A549 treated with Hydrocortisone at 1 μM for 4 hours (cell line): ENCODE measurements at places on chromosomes 16 and 17. TPM values are rescaled to one million over a fixed set of nuclear protein-coding genes. Genes with fewer than 3 reads are reported as not detected.

The DHRS13 gene
- 5.6 to 6.9 TPM (median 6.5 TPM) in 5 replicates for total RNA-seq

The C17orf78 gene
- not detected in 5 replicates for total RNA-seq

The SPN gene
- 0.02 TPM in 1 of 5 replicates, not detected in the others for total RNA-seq

The HOXB1 gene
- total RNA-seq = not detected in 5 replicates

The SP6 gene
- total RNA-seq = 5.2 to 5.9 TPM (median 5.3 TPM) in 5 replicates

The PCGF2 gene
- 36.0 to 61.2 TPM (median 54.0 TPM) in 5 replicates for total RNA-seq

The MARVELD3 gene
- 0.24 to 0.45 TPM (median 0.26 TPM) in 5 replicates for total RNA-seq

The ABCC12 gene
- 0.02 to 0.12 TPM (median 0.05 TPM) in 5 replicates for total RNA-seq

The OR1D2 gene
- total RNA-seq = not detected in 5 replicates

The TERB1 gene
- total RNA-seq = 0.06 TPM in 1 of 5 replicates, not detected in the others

The SLC16A5 gene
- 25.8 to 33.0 TPM (median 29.0 TPM) in 5 replicates for total RNA-seq

The CHRNE gene
- 0.05 to 0.12 TPM (median 0.07 TPM) in 4 of 5 replicates, not detected in the other for total RNA-seq

The G6PC1 gene
- total RNA-seq = 0.14 TPM in 1 of 5 replicates, not detected in the others

The SHPK gene
- total RNA-seq = 13.9 to 17.2 TPM (median 15.4 TPM) in 5 replicates

The CCR7 gene
- total RNA-seq = 0.73 to 1.5 TPM (median 0.97 TPM) in 5 replicates

The OR1F1 gene
- 0.15 to 0.44 TPM (median 0.31 TPM) in 5 replicates for total RNA-seq

The MRPL58 gene
- 71.2 to 79.0 TPM (median 76.6 TPM) in 5 replicates for total RNA-seq

The CCDC200 gene
- 0.12 TPM in 1 of 5 replicates, not detected in the others for total RNA-seq

The FLYWCH2 gene
- total RNA-seq = 44.0 to 53.5 TPM (median 50.4 TPM) in 5 replicates
